Activated CD4-positive, alpha-beta T cell treated with anti-CD3 and anti-CD28 coated beads, Interleukin-2, amount 10 ng/mL, durations not matched to agents 7 days and 5 days (primary cell): ENCODE measurements at places on chromosomes 7 and 10. TPM values are rescaled to one million over a fixed set of nuclear protein-coding genes. Genes with fewer than 3 reads are reported as not detected.
A peak's percentile ranks its signal among the peaks of the same experiment; 100 is the strongest.

DNA sequence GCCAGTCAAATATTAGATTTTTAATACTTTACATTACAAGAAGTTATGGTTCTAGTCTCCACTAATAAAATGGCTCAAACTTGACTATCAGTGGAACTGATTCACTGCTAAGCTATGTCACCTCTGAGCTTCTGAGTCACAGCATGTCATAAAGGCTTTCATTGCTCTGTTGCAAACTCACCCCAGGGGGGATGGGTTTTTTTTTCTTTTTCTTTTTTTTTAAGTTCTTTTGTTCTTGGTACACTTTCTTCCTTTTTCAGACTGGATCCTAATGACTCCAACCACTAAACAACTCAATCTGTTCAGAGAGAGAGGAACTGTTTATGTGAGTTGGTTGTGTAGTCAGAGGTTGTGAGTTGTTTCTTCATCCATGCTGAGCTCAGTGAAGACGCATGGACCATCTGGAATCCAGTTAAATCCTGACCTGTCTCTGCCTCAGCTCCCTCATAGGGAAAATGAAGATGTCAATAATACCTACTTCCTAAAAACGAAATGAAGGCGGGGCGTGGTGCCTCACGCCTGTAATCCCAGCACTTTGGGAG is 11.0 kb downstream of the MYOF start:
- H3K27ac ChIP-seq, result no peak overlapping the region
- H3K36me3 ChIP-seq, result peaks cover 1% of the 10 kb centered on the region
- no peaks in the 10 kb centered on the region for H3K27me3 ChIP-seq
- DNase-seq, result no peak
- H3K4me3 ChIP-seq, result no peak overlapping the region
- no peaks in the 10 kb centered on the region for H3K4me1 ChIP-seq

GRCh38 chr7:12239806-12240205 is 28.7 kb downstream of the TMEM106B start:
- no peak overlapping the region for H3K4me3 ChIP-seq
- H3K4me1 ChIP-seq, result peaks cover 12% of the 10 kb centered on the region
- peak overlapping the region; percentile 54 for H3K27ac ChIP-seq
- no peak for DNase-seq
- H3K36me3 ChIP-seq, result peaks cover 39% of the 10 kb centered on the region

NKX1-2 gene
- not detected for total RNA-seq

WNT8B gene
- 0.10 TPM for total RNA-seq

DNA sequence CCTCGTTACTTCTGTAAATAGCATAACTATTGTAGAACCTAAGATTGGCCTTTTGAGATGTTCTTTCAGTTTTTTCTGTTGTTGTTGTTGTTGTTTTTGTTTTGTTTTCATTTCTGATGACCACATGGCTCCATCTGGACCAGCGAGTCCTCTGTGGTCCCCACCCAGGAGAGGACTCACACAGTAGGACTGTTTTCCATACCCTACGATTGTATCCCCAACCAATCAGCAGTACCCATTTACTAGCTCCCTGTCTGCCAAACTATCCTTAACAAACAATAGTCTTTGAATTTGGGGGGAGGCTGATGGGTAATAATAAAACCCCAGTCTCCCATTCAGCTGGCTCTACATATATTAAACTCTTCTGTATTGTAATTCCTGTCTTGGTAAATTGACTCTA is 329.5 kb downstream of the SEMA3D start:
- no peak overlapping the region for H3K27ac ChIP-seq
- no peaks in the 10 kb centered on the region for H3K27me3 ChIP-seq
- H3K36me3 ChIP-seq, result no peaks in the 10 kb centered on the region
- no peak overlapping the region for H3K4me3 ChIP-seq

DNA sequence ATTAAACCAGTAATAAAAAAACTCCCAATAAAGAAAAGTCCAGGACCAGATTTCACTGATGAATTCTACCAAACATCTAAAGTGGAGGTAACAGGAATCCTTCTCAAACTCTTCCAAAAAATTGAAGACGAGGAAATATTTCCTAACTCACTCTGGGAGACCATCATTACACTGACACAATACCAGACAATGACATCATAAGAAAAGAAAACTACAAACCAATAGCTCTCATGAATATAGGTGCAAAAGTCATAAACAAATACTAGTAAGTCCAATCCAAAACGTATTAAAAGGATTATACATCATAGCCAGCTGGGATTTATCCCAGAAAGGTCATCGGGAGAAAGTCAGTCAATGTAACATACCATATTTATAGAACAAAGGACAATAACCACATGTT is 94.0 kb upstream of the RAB18 start:
- no peak overlapping the region for H3K4me3 ChIP-seq
- H3K27ac ChIP-seq, result no peak overlapping the region
- H3K36me3 ChIP-seq, result no peaks in the 10 kb centered on the region
- no peaks in the 10 kb centered on the region for H3K4me1 ChIP-seq
- peaks cover 26% of the 10 kb centered on the region for H3K27me3 ChIP-seq

MKRN1 gene
- total RNA-seq, result 84.5 TPM

IGF2BP3 gene
- total RNA-seq, result 0.50 TPM

- H3K36me3 ChIP-seq, result peaks cover 4% of the 10 kb centered on the region
- H3K27ac ChIP-seq, result peak overlapping the region; percentile 41
- H3K27me3 ChIP-seq, result peaks cover 86% of the 10 kb centered on the region
- H3K4me1 ChIP-seq, result peaks cover 17% of the 10 kb centered on the region
- no peak for DNase-seq
- H3K4me3 ChIP-seq, result no peak overlapping the region
Observed at GRCh38 chr10:117546020-117546580, 3.6 kb downstream of the EMX2 start.

DNA sequence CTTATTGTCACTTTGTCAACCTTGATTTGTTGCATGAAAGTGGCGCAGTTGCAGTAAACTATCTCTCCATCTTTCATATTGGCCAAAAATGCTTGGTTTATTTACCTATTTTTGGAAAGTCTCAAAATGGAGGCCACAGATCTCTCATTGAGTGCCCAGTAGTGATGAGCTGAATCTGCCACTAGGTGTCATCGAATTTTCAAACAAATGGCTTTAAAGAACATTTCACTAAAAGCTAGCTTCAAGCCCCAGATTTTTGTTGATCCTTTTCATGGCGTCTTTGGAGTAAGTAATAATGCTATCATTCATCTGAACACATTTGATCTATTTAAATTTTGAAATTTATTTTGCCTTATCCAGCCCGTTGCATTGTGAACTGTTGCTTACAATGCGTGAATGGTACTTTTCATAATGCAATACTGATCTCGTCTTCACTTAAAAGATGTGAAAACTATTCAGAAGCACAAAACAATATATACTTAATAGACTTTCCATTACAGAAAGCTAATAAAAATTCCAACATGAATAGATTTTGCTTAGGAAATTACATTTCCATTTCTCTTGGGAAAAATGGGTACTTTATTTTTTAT is 236.2 kb downstream of the DNAJB9 start:
- no peak overlapping the region for H3K4me3 ChIP-seq
- H3K36me3 ChIP-seq, result no peaks in the 10 kb centered on the region
- no peak overlapping the region for H3K27ac ChIP-seq
- H3K27me3 ChIP-seq, result no peaks in the 10 kb centered on the region

TDRD1 gene
- total RNA-seq, result 0.04 TPM

- H3K4me1 ChIP-seq, result no peaks in the 10 kb centered on the region
- H3K27ac ChIP-seq, result no peak overlapping the region
- no peak for DNase-seq
- no peaks in the 10 kb centered on the region for H3K36me3 ChIP-seq
- H3K27me3 ChIP-seq, result peaks cover 17% of the 10 kb centered on the region
- H3K4me3 ChIP-seq, result no peak overlapping the region
Observed at GRCh38 chr10:49135575-49136313, 1.9 kb upstream of the FAM170B start.

PLXDC2 gene
- not detected for total RNA-seq

GRCh38 chr7:138632826-138633602 is 68.1 kb downstream of the SVOPL start:
- H3K4me1 ChIP-seq, result peaks cover 11% of the 10 kb centered on the region
- H3K4me3 ChIP-seq, result no peak overlapping the region
- H3K36me3 ChIP-seq, result no peaks in the 10 kb centered on the region
- H3K27ac ChIP-seq, result no peak overlapping the region
- DNase-seq, result no peak

HTR7 gene
- total RNA-seq, result not detected

GRCh38 chr7:156162451-156162850 is 350.2 kb upstream of the SHH start:
- H3K4me1 ChIP-seq, result no peaks in the 10 kb centered on the region
- peaks cover 19% of the 10 kb centered on the region for H3K27me3 ChIP-seq
- DNase-seq, result no peak
- no peak overlapping the region for H3K27ac ChIP-seq
- H3K36me3 ChIP-seq, result no peaks in the 10 kb centered on the region
- no peak overlapping the region for H3K4me3 ChIP-seq

GRCh38 chr10:74177140-74177677 is 26.2 kb downstream of the ADK start:
- no peaks in the 10 kb centered on the region for H3K27me3 ChIP-seq
- peak overlapping the region; percentile 98 for H3K27ac ChIP-seq

PIP gene
- total RNA-seq, result not detected

GRCh38 chr7:29945259-29945809 is 44.3 kb downstream of the SCRN1 start:
- H3K36me3 ChIP-seq, result no peaks in the 10 kb centered on the region
- H3K27ac ChIP-seq, result no peak overlapping the region
- peaks cover 1% of the 10 kb centered on the region for H3K27me3 ChIP-seq
- no peaks in the 10 kb centered on the region for H3K4me1 ChIP-seq
